Sciatic nerve (tissue), 2 donors: ENCODE measurements at places on chromosomes 7 and 10.

GRCh38 chr10:33817605-33818004 lies 483.1 kb upstream of the NRP1 start:
- DNase-seq, result no peak

DNA sequence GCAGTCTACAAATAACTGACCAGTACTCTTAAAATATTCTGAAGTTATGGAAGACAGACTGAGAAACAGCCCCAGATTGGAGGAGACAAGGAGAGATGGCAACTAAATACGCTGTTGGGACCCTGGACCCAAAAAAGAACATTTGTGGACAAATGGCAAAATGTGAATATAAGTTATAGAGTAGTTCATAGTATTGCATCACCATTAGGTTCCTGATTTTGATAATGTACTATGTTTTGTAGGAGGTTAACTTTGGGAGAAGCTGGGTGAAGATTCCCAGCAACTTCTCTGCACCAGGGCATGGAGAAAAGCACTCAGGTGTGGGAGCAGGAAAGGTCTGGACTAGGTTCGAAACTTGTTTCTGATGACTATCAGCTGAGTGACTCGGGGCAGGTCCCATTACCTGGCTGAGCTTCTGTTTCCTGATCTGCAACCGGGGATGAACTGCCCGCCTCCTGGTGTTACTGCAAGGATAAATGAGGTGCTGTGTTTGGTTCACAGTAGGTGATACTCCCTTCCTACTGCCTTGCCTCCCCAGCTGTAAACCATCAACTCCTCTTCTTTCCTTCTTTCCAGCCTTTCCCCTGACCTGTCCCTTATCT lies 48.2 kb downstream of the EEPD1 start:
- DNase-seq, result no peak

DNA sequence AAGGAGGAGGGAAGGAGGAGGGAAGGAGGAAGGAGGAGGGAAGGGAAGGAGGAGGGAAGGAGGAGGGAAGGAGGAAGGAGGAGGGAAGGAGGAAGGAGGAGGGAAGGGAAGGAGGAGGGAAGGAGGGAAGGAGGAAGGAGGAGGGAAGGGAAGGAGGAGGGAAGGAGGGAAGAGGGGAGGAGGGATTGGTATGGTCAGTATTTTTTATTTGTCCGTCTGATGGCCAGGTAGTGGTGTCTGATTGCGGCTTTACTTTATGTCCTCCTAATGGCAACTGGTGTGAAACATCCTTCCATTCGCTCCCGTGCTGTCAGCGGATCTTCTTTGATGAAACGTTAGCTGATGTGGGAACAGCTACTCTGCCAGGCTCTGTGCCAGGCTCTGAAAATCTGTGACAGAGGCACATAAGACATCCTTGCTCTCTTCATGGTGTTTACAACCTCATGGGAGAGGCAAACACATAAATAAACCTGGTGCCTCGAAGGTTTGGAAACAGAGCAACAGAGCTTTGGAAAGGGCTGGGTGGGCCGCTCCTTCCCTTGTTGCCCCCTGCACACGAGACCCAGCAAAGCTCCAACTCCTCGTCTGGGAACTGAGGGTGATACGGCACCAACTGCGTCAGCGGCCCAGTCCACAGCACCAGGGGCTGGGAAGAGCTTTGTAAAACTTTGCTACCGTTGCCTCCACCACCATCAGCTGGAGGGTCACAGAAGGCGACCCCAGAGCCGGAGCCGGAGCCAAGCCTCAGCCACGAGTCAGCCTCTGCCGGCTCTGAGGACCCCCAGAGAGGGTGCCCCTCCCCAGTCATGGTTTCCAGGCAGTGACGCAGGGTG lies 40.3 kb downstream of the PDGFA start:
- DNase-seq, result peak; percentile 30

DNA sequence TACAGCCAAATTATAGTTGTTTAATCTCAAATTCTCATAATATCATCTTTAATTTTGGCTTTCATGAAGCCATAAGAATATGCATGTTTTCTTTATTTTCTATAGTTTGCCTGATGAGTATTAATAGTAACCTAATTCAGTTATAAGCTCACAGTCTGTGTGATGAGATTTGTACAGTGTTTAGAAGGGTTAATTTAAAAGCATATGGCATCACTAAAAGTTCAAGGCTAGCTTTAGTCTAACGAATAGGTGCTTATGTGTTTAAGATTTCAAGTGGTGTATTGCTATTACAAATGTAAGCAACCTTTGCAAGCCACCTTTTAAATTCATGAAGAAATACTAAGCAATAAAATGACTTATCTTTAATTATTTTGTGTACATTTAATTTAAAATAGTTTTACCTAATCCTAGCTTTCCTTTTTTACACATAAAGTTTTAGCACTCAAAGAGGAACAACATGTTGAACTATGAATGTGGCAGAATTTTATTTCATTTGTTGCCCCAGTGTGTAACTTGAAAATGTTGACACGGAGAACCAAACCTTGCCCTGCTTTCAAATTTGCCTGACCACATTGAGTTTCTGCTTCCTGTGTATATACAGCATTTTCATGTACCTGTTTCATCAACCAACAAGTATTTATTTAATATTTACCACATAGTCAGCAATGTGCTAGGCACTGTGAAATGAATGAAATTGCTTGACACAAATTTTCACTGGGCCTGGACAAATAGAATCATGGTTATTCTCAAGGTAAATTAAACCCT lies 41.5 kb downstream of the TET1 start:
- DNase-seq, result no peak

- no peak for DNase-seq
These were observed 37.0 kb downstream of the FAM171A1 start for GRCh38 chr10:15333909-15334649.
